ENCODE measurements at places on chromosomes 16 and 17. TPM values are rescaled to one million over a fixed set of nuclear protein-coding genes. Genes with fewer than 3 reads are reported as not detected.
A peak's percentile ranks its signal among the peaks of the same experiment; 100 is the strongest.

NOG gene
- total RNA-seq: 0.25 TPM

PGAP6 gene
- 35.4 TPM for total RNA-seq

GRCh38 chr17:40363111-40363827, 1.3 kb downstream of the GJD3 start:
- DNase-seq: no peak
- H3K4me3 ChIP-seq: peak overlapping the region; percentile 55
- H3K27ac ChIP-seq: peak overlapping the region; percentile 67
- H3K27me3 ChIP-seq: no peaks in the 10 kb centered on the region
- no peaks in the 10 kb centered on the region for H3K36me3 ChIP-seq

GRCh38 chr16:55563797-55564196, 2.7 kb upstream of the CAPNS2 start:
- no peaks in the 10 kb centered on the region for H3K4me1 ChIP-seq
- no peak overlapping the region for H3K27ac ChIP-seq
- H3K27me3 ChIP-seq: no peaks in the 10 kb centered on the region
- no peak overlapping the region for H3K4me3 ChIP-seq
- DNase-seq: no peak
- no peaks in the 10 kb centered on the region for H3K36me3 ChIP-seq

DNA sequence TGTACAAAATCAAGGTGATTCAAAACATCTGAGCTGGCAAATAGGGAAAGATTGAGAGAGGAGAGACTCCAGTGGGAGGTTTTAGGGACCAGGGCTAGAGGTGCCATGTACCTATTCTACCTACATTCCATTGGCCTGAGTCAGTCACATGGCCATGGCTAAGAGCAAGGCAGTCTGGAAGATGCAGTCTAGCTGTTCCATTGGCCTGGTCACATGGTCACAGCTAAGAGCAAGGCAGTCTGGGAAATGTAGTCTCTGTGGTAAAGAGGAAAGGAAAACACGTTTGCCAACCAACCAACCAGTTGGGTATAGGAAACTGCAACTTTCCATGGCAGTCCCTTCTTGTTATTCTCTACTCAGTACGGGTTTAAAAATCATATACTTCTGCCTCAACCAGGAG, 369.1 kb downstream of the XYLT1 start:
- H3K27me3 ChIP-seq: peaks cover 35% of the 10 kb centered on the region
- peak; percentile 54 for DNase-seq
- H3K4me1 ChIP-seq: no peaks in the 10 kb centered on the region
- H3K36me3 ChIP-seq: no peaks in the 10 kb centered on the region
- no peak overlapping the region for H3K27ac ChIP-seq
- H3K4me3 ChIP-seq: no peak overlapping the region

DNA sequence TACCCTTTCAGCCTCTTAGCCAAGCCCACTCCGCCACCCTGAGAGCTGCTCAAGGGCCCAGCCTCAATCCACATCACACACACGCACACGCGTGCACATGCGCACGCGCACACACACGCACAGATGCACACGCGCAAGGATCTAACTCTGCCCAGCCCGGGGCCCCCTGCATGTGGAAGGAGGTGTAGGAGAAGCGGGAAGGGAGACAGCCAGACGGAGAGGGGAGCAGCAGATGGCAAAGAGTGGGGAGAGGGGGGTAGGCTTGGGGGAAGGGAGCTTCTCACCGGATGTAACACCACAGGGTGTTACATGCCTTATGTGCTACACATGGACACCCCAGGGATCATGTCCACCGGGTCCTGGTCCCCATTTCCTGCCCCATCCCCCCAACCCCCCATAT, 15.3 kb downstream of the DLG4 start:
- H3K4me1 ChIP-seq: peaks cover 25% of the 10 kb centered on the region
- DNase-seq: no peak
- H3K27ac ChIP-seq: no peak overlapping the region
- no peaks in the 10 kb centered on the region for H3K27me3 ChIP-seq
- H3K4me3 ChIP-seq: no peak overlapping the region
